Activated B cell treated with CpG ODN at 0.5 μM for 24 hours (primary cell): ENCODE measurements at places on chromosomes 11 and 22.

- DNase-seq: no peak
These were observed 842 bp downstream of the HEPACAM start for GRCh38 chr11:124934862-124935547.

DNA sequence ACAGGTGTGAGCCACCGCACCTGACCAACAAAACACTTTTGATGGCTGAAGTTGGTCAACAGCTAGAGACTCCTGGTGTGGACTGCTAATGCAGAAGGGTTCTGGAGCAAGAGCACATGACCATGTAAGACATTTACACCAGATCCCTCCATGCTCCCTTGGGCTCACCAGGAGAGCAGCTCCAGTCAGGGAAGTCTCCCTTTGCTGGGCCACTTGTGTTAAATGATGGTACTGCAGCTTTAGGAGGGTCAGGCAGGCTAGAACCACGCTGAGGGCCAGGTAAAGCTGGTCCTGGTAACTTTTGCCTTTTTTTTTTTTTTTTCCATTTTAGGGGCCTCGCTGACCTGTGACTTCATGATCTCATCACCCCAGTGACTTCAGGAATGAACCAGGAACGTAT lies 146.4 kb downstream of the FBXO7 start:
- DNase-seq: no peak

- no peak for DNase-seq
These were observed 11.0 kb downstream of the RPL27A start for GRCh38 chr11:8693555-8693954.

DNA sequence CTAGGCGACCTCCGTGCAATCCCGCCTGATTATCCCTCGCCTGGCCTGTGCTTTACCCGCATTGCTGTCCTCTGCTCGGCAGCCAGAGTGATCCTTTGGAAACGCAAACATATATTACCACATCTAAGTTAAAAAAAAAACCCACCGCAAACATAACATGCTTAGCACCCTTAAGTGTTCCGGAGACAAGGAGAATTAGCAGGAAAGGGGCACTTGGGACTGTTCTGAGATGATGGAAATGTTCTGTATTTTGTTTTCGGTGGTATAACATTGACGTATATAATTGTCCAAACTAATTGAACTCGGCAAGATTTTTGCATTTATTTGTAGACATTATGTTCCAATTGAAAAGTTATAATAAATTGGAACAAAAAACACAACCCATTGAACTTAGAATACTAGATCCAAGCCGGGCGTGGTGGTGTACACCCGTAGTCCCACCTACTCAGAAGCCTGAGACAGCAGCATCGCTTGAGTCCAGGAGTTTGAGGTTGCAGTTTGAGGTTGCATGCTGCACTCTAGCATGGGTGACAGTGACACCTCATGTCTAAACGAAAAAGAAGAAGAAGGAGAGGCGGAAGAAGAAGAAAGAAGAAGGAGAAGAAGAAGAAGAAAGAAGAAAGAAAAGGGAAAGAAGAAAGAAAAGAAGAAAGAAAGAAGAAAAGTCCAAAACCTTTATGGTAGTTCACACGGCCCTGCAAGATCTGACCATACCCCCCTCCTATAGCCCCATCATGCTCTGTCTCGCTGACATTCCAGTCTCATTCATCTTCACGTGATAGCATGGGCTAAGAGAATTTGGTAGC lies 604 bp upstream of the POLR3H start:
- no peak for DNase-seq

DNA sequence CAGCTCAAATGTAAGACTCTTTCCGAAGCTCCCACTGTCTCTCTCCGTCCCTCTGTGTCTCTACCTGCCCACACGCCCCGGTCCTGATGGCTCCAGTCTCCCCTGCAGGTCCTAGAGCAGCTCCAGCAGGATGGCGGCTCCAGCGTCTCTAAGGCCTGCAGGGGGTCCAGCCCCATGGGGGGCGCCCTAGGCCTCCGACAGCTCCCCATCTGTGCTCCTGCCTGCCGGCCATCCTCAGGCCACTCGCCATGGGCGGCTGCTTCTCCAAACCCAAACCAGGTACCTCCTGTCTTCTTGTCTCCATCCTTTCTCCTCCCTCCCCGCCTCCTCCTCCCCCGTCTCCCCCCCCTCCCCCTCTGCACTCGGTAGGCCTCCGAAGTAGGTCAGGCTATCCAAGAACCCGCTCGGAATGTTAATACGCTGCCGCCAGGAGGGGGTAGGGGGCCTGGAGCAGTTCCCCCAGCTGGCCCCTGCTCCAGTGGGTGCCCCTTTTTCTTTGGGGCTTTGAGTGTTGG lies 699 bp downstream of the AIFM3 start:
- no peak for DNase-seq

- no peak for DNase-seq
These were observed 35.1 kb downstream of the AP1B1 start for GRCh38 chr22:29353286-29353685.

GRCh38 chr11:27777033-27777432 lies 76.8 kb upstream of the BDNF start:
- no peak for DNase-seq

DNA sequence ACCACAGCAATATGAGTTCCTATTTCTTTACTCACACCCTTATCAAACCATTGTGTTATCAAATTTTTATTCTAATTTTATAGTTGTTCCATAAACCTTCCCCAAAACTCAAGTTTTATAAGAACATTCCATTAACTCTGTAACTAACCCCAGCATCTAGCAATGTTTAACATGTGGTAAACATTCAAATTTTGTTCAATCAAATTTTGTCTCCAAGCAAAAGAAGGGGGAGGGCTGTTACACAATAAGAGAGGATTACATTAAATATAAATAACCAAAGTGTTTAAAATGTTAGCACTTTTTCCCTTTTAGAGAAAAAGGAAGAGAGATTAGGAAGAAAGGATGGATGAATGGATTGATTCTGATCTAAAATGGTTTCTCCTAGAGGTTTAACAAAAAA lies 20.5 kb downstream of the RBFOX2 start:
- no peak for DNase-seq

DNA sequence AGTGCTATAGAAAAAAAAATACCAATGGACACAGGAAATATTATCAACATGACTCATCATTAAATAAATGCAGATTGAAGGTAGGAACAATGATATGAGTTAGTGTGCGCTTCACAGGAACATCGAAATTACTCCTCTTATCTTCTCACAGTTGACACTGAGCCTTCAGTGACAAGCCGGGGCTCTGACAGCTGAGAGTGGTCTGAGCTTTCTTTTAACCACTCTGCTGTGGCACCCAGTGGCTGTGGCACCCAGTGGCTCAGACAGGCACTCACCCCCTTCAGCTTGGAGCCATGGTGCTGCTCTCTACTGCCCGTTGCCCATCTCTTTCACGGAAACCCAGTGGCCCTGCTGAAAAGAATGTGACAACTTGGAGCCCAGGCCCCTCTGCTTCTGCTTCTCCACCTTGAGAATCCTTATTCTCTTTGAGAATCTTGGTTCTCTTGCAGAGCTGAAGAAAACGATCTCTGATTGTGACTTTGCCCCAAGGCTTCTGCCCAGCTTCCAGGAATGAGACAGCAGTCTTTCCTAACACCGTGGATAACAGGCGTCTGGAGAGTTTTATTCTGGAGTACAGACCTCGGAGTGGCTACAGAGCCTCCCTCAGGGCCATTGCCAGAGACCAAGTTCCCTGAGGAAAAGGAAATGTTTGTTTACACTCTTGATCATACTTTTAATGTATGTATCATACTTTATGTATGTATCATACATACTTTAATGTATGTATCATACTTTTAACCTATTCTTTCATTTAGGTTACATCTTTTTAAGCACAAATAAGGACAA lies 37.1 kb upstream of the OR8B8 start:
- no peak for DNase-seq

- no peak for DNase-seq
These were observed 669.1 kb downstream of the NTM start for GRCh38 chr11:132039521-132039920.

DNA sequence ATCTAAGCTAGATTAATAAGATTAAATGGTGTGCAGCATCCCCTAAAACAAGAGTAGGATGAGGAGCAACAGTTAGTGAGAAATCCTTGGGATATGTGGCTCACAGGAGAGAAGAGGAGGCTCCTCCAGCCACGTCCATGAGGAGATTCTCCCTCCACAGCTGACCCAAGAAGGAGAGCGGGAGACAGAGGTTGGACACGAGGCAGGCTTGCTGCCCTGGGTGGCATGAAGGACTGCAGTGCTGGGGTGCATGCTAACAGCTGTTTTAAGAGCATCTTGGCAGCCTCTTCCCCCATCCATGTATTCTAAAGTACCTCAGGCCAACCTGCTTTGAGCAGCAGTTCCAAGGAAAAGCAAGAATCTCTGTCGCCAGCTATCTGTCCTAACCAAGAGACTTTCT lies 284.4 kb upstream of the B3GAT1 start:
- no peak for DNase-seq

- DNase-seq: no peak
These were observed 6.9 kb upstream of the TUBA8 start for GRCh38 chr22:18103527-18104269.

DNA sequence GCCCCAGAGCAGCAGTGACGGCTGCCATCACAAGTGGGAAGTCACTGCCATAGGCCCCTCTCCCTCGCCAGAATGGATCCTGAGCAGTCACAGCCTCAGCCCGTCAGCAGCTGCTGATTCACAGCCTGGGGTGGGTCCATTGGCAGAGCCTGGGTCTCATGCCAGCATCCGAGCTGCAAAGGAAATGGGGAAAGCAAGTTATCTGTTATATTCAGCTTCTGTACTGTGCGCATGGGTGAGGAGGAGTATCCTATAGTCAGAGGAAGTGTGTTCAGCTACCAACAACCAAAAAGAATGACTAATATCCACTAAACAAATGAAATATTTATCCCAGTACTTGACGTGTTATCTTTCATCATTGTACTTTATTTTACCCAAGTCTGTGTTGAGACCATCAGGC lies 119.7 kb downstream of the RCN1 start:
- DNase-seq: no peak

DNA sequence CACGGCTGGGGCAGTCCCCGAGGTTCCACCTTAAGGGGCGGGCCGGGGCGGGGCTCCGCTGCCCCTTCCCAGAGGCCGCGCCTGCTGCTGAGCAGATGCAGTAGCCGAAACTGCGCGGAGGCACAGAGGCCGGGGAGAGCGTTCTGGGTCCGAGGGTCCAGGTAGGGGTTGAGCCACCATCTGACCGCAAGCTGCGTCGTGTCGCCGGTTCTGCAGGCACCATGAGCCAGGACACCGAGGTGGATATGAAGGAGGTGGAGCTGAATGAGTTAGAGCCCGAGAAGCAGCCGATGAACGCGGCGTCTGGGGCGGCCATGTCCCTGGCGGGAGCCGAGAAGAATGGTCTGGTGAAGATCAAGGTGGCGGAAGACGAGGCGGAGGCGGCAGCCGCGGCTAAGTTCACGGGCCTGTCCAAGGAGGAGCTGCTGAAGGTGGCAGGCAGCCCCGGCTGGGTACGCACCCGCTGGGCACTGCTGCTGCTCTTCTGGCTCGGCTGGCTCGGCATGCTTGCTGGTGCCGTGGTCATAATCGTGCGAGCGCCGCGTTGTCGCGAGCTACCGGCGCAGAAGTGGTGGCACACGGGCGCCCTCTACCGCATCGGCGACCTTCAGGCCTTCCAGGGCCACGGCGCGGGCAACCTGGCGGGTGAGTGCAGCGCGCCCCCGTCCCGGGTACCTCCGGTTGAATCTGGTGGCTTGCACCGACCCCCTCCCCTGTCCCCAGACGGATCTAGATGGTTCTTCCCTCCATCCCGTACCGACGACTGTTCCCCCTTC lies at the start of gene SLC3A2:
TSS of gene SLC3A2 (plus strand) at position 94 of the 776 bp plus-strand sequence. CDS start at position 222, 128 bp downstream.
- peak; percentile 86 for DNase-seq

GRCh38 chr22:48153726-48154125 lies 1391.3 kb downstream of the TBC1D22A start:
- no peak for DNase-seq

DNA sequence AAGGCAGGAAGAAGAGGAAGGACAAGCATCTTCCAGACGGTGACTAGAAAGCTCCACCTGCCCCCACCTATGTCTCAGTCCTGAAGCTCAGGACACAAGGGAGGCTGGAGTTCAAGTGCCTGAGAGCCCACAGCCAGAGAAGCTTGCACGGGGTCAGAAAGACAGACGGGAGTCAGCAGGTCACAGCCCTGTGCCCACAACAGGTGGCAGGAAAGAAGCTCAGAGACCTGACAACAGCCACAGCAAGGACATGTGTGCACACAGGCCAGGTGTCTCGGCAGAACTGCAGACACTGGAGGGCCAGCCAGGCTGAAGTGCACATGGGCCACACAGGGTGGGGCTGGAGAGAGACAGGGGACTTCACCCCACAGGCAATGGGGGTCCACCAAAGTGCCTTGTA lies 37.2 kb upstream of the MOB2 start:
- no peak for DNase-seq

GRCh38 chr22:45211435-45211834 lies 29.3 kb downstream of the KIAA0930 start:
- no peak for DNase-seq

- no peak for DNase-seq
These were observed 105.1 kb downstream of the FANCF start for GRCh38 chr11:22520521-22520920.

DNA sequence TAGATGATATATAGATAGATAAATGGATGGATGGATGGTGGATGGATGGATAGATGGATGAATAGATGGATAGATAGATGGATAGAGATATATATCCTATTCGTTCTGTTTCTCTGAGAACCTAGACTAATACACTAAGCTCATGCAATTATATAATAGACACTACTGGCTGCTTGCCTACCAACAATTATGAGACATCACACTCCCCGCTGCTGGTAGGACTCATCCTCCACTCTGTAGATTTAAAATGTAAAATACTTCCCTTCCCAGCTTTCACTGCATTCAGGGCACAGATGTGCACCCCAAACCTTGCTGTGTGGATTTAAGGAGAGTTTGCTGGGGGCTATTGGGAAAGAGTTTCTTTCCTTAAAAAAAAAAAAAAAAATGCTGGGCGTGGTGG lies 28.3 kb upstream of the RCN1 start:
- no peak for DNase-seq

DNA sequence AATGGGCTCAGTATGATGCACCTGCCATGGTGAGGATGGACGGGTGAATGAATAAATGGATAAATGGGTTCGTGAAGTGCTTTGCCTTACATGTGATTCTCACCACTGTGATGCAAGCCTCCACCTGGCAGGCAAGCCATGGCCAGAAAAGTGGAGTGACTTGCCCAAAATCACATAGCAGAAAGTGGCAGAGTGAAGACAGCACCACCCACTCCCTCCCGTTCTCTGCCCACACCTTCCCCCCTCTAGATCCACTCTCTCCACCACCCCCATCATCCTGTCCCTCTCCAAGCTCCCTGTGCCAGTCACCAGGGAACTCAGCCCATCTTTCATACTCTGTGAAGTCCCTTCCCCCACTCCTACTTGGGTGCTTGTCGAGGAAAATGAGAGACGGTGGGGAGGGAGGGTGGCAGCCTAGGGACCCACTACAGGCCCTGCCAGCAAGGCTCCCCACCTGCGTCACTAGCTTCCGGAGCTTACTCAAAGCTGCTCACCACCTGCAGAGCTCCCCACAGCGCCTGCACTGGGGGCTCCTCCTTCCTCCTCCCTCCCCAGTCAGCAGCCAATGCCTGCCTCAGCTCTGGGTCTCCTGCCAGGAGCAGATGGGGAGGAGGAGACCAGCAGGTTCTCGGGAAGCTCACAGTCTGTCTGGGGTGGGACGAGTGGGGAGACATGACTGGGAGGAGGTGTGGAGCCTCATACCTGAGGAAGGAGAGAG lies 82.3 kb downstream of the PDE2A start:
- DNase-seq: no peak

- no peak for DNase-seq
These were observed 5.7 kb downstream of the KCNQ1 start for GRCh38 chr11:2450321-2451041.

- DNase-seq: no peak
These were observed at the start of gene MOB2 for GRCh38 chr11:1486054-1486825. TSS of gene MOB2 (minus strand) at chr11:1486779. CDS start at chr11:1486556, 223 bp downstream.
